ENCODE measurements at places on chromosomes 6 and 20.

DNA sequence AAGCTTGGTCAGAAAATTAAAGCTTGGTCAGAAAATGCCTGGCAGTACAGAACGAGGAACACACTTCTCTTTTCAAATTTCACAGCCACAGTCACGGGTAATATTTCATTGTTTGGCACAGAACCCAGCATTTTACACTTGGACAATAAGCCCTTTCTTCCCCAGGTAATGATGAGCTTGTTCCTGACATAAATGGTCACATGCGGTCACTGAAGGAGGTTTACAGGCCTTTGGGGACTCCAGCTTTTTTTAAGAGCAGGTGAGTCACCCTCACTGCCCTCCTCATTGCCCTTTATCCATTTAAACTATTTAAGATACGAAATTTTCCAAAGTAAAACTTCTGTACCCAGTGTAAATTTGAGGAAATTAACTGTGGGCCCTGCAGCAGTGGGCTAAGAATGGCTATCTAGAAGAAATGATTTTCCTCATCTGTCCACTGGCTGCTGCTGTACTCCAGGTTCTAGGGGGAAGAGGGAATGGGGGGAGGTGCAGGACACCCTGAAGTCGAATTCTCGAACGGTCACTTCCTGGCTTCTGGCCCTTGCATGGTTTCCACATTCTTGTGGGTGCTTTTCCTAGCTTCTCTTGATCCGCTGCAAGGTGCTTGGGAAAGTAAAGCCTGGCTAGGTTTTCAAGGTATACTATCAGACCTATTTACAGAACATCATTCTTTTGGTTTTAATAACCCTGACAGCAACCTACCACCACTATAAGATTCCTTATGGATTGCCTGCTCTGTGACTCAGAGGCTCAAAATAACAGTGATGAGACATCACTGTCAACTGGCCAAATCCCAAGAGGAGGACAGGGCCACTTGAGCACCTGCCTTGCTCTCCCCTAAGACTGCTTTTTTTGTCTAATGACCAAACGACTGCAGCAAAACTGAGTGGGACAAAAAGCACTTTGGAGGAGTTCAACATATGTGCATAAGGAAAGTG is 75.8 kb downstream of the PREP start:
- no peak for DNase-seq
- H3K4me1 ChIP-seq: no peaks in the 10 kb centered on the region
- H3K4me3 ChIP-seq: no peak overlapping the region
- no peaks in the 10 kb centered on the region for H3K27me3 ChIP-seq
- H3K27ac ChIP-seq: no peak overlapping the region

DNA sequence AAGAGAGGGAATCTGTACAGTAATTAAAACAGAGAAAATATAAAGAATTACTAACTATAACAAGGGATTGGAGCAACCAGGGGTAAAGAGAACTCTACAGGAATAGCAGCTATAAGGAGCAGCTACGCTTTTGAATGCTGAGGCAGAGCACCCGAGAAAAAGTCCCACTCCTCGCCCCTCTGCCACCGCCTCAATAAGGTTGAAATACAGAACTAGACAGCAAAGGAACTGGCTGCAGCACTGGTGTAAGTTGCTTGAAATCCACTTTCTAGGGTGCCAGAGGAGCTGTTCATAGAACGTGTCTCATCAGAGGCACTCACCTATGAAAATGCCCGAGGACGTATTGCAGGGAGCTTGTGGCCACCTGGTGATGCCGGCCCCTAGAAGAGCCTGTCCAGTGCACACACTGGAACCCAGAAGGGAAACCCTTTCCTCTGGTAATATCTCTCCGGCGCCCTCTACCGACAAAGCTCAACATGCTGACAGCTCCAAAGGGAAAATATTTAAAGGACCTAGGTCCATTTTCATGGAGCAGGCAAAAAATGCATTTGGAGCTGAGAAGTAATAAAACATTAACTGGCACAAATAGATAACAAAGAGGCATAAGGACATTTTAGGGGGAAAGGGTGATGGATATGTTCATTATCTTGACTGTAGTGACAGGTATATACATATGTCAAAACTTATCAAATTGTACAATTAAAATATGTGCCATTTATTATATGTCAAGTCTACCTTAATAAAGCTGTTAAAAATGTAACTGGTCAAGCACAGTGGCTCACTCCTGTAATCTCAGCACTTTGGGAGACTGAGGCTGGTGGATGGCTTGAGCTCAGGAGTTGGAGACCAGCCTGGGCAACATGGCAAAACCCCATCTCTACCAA is 137.4 kb upstream of the HDAC2 start:
- peak; percentile 1 for DNase-seq
- no peak overlapping the region for H3K4me3 ChIP-seq
- H3K27ac ChIP-seq: no peak overlapping the region
- H3K27me3 ChIP-seq: no peaks in the 10 kb centered on the region
- no peaks in the 10 kb centered on the region for H3K4me1 ChIP-seq

DNA sequence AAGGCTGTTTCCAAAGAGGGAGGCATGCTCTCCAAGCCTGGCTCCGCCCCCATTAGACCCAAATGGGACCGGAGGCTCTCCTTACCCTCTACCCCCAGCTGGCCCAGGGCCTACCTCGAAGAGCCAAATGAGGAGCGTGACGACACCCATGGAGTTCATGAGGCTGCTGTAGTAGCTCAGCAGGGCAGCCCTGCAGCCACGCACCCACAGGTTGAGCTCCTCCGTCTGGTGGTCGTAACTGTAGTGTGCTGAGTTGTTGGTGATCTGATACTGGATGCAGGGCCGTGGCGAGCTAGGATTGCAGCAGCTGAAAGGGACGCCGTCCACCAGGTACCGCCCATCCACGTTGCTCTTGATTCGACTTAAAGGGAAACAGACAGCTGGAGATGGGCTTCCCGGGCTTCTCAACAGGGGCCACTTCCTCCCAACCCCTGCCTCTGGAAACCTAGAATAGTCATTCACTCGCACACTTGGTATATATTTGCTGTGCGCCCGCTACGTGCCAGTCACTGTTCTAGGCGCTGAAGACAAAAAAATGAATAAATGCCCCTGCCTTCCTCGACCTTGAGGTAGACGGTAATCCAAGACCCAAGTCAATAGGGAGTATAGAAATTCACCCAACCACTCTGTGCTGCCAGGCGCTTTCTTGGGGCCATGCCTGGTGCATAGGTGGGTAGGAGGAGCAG is 18.0 kb downstream of the PRPH2 start:
- no peak overlapping the region for H3K27ac ChIP-seq
- no peaks in the 10 kb centered on the region for H3K36me3 ChIP-seq
- no peaks in the 10 kb centered on the region for H3K4me1 ChIP-seq
- no peak overlapping the region for H3K4me3 ChIP-seq
- no peaks in the 10 kb centered on the region for H3K27me3 ChIP-seq

GRCh38 chr20:35276408-35276807 is 1.5 kb downstream of the MMP24OS start:
- peaks cover 11% of the 10 kb centered on the region for H3K4me1 ChIP-seq
- H3K27ac ChIP-seq: peak overlapping the region; percentile 83
- peaks cover 25% of the 10 kb centered on the region for H3K36me3 ChIP-seq
- no peaks in the 10 kb centered on the region for H3K27me3 ChIP-seq
- H3K4me3 ChIP-seq: no peak overlapping the region

- no peak overlapping the region for H3K27ac ChIP-seq
- no peaks in the 10 kb centered on the region for H3K36me3 ChIP-seq
- H3K4me3 ChIP-seq: no peak overlapping the region
- no peak for DNase-seq
- H3K4me1 ChIP-seq: no peaks in the 10 kb centered on the region
- no peaks in the 10 kb centered on the region for H3K27me3 ChIP-seq
Observed at GRCh38 chr6:89258912-89259311, 41.8 kb upstream of the GABRR1 start.

GRCh38 chr6:19925533-19925932 is 88.4 kb downstream of the ID4 start:
- DNase-seq: no peak
- H3K27ac ChIP-seq: no peak overlapping the region
- H3K27me3 ChIP-seq: no peaks in the 10 kb centered on the region

DNA sequence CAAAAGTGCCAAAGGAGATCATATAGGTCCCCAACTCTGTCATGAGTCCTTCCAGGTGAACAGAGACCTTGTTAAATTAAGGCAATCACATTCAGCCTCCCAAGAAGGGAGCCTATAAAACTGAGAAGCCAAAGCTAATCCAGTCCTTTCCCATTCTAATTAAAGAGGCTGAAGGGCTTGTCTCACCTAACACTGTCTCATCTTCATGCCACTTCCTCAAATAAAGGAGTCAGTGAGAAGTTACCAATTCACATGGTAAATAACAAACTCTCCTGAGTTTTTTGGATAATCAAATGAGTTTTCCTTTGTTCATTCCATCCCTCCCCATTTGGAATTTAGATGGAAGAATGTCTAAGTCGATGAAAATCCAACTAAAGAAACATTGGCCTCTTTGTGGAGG is 242.8 kb downstream of the UST start:
- no peak overlapping the region for H3K4me3 ChIP-seq
- no peaks in the 10 kb centered on the region for H3K27me3 ChIP-seq
- no peaks in the 10 kb centered on the region for H3K36me3 ChIP-seq
- no peak overlapping the region for H3K27ac ChIP-seq

- H3K4me1 ChIP-seq: no peaks in the 10 kb centered on the region
- DNase-seq: no peak
- no peaks in the 10 kb centered on the region for H3K36me3 ChIP-seq
- no peak overlapping the region for H3K4me3 ChIP-seq
- no peak overlapping the region for H3K27ac ChIP-seq
Observed at GRCh38 chr6:13847326-13848050, 33.1 kb upstream of the MCUR1 start.

GRCh38 chr20:62858058-62858830 is 3.4 kb downstream of the TCFL5 start:
- H3K4me3 ChIP-seq: no peak overlapping the region
- H3K36me3 ChIP-seq: no peaks in the 10 kb centered on the region
- H3K27me3 ChIP-seq: no peaks in the 10 kb centered on the region
- H3K4me1 ChIP-seq: peaks cover 8% of the 10 kb centered on the region
- no peak overlapping the region for H3K27ac ChIP-seq
- DNase-seq: no peak

GRCh38 chr6:75746221-75746620 is 2.8 kb upstream of the MYO6 start:
- no peaks in the 10 kb centered on the region for H3K36me3 ChIP-seq
- H3K4me1 ChIP-seq: peaks cover 7% of the 10 kb centered on the region
- H3K27ac ChIP-seq: no peak overlapping the region
- H3K4me3 ChIP-seq: no peak overlapping the region
- H3K27me3 ChIP-seq: no peaks in the 10 kb centered on the region

- H3K27ac ChIP-seq: no peak overlapping the region
- H3K4me1 ChIP-seq: no peaks in the 10 kb centered on the region
- H3K36me3 ChIP-seq: no peaks in the 10 kb centered on the region
- H3K4me3 ChIP-seq: no peak overlapping the region
- DNase-seq: no peak
- no peaks in the 10 kb centered on the region for H3K27me3 ChIP-seq
Observed at GRCh38 chr6:96659084-96659845, 96.3 kb downstream of the FHL5 start.

GRCh38 chr6:7546896-7547295 is 5.4 kb downstream of the DSP start:
- no peak overlapping the region for H3K4me3 ChIP-seq
- peaks cover 11% of the 10 kb centered on the region for H3K4me1 ChIP-seq
- peaks cover 29% of the 10 kb centered on the region for H3K27me3 ChIP-seq
- no peak overlapping the region for H3K27ac ChIP-seq

DNA sequence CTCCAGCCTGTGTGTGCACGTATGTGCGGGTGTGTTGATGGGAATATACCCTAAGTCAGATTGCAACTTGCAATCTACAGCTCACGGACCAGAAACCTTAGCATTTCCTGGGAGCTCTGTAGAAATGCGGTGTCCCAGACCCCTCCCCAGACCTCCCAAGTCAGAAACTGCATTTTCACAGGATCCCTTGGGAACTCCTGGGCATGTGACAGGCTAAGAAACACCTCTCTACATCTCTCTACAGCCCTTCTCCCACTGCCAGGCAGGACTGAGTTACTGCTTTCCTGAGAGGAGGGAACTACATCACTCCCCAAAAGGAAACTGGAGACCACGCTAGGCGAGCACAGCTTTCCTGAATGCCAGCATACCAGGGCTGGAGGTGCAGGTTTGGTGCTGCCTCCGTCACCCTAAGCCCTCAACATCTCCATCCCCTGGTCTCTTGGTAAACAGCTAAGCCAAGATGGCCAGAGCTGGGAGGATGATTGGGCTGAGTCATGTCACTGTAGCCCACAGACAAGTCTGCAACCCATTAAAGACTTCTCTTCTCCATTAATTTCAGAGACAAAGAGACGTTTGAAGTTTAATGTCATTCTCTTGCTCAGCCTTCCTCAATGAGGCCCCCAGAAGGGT is 194.4 kb downstream of the BMP7 start:
- no peak for DNase-seq
- no peaks in the 10 kb centered on the region for H3K36me3 ChIP-seq
- H3K4me3 ChIP-seq: no peak overlapping the region
- no peaks in the 10 kb centered on the region for H3K4me1 ChIP-seq

- peaks cover 27% of the 10 kb centered on the region for H3K4me1 ChIP-seq
- no peak overlapping the region for H3K27ac ChIP-seq
- no peaks in the 10 kb centered on the region for H3K36me3 ChIP-seq
- no peak overlapping the region for H3K4me3 ChIP-seq
- no peak for DNase-seq
Observed at GRCh38 chr20:33843854-33844253, 32.7 kb downstream of the CHMP4B start.

- no peak for DNase-seq
- no peak overlapping the region for H3K4me3 ChIP-seq
- H3K4me1 ChIP-seq: no peaks in the 10 kb centered on the region
- no peaks in the 10 kb centered on the region for H3K27me3 ChIP-seq
- H3K36me3 ChIP-seq: no peaks in the 10 kb centered on the region
Observed at GRCh38 chr6:128311944-128312570, 208.3 kb downstream of the PTPRK start.

DNA sequence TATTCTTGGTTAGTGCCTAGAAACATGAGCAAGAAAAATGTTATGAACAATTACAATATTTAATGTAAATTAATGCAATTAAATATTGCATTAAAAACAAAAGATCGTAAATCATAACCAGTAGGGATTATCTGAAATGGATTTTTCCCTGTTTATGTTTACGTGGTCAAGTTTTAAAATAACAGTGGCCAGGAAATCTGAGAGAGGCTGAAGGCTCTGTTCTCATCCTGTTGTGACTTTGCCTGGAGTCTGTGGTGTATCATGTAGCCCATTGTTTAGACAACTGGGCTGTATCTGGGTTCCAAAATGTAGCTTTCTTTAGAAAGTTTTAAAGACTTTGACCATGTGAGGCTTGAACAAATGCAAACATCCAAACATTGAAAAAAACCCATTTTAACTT is 2.4 kb downstream of the MYO6 start:
- no peak overlapping the region for H3K27ac ChIP-seq
- no peak for DNase-seq
- no peaks in the 10 kb centered on the region for H3K36me3 ChIP-seq
- no peaks in the 10 kb centered on the region for H3K27me3 ChIP-seq

DNA sequence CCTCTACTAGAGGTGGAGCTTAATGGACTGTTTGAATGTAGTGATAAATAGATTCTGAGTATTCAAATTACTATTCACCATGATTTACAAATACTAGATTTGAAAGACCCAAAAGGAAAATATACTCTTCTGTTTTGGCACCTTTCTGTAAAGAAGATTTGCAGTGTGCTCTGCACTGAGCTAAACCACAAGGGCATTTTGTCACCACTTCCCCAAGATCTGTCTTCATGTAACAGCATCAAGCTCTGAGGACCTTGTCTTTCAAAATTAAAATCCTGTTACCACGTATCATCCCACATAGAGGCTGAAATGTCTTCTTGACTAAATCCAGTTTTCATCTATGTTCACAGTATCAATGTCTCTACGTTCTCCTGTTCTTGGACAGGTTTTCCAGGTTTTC is 3.3 kb upstream of the PGK2 start:
- no peak overlapping the region for H3K4me3 ChIP-seq
- H3K4me1 ChIP-seq: no peaks in the 10 kb centered on the region

All from effector memory CD4-positive, alpha-beta T cell (primary cell).